ENCODE measurements at places on chromosomes 3 and 15.

DNA sequence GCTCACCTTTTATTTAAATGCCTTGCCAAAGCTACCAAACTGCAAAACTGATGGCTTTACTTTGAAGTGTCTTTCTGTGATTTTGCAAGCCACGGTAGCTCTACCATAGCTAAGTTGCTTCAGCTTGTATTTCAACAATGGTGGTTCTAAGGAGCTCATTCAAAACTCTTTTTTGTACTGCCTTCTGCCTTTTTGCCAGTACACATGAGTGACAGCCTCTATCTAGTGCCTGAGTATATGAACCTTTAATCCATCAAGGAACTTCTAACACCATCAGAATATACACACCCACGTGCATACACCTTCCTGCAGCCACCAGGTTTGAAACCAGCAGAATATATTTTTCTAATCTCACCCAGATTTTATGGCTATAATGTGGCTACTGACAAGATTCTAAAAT lies 10.4 kb upstream of the NR2F2 start:
- no peak for DNase-seq

GRCh38 chr3:10764259-10765051 lies 51.6 kb upstream of the SLC6A11 start:
- DNase-seq = no peak

DNA sequence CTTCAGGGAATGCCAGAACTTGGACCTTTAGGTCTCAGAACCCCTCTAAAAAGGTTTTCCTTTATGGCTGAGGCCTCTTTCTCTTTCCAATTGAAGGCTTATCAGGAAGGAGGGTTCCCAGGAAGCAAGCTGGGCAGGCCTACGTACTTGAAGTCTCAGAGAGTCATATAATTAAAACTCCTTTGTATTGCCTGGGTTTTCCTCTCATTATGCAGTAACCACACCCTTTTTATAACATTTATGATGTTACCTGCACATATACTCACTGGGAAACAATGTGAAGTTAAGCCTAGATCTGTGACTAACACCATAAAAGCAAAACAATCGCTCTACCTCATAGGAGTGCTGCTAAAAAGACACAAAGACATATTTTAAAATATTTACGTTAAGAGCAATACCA lies 27.3 kb downstream of the SERP1 start:
- DNase-seq = no peak

DNA sequence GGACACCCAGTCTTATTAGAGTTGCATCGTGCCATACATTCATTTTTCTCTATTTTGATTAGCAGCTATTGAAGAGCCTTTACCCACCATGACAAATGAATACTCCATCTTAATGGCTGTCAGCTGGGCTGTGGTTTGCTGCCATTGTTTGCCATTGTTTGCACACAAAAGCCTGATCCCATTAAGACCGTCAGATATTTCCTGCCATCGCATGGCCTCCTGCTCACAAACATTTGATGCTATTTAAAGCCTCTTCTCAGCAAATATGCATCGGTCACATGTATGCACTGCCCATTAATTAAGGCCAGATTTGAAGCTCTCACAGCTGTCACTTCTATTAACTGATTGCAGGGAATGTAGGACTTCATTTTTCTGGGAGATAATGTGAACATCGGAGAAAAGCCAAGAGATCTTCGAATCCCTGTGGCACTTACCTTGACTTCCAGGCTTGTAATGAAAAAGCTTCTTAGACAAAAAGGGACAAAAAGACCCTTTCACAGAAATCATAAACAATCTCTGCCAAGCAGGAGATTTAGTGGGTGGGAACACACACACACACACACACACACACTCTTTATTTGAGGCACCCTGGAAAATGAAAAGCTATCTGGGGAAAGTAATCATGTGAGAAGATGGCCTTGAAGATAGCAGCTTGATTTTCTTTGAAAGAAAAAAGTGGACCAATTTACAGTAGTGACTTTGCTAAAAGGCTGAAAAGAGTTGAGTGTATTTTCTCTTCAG lies 175.4 kb upstream of the NR2E3 start:
- DNase-seq = peak; percentile 57

GRCh38 chr3:124246949-124247348 lies 255.0 kb upstream of the ROPN1 start:
- DNase-seq = no peak

DNA sequence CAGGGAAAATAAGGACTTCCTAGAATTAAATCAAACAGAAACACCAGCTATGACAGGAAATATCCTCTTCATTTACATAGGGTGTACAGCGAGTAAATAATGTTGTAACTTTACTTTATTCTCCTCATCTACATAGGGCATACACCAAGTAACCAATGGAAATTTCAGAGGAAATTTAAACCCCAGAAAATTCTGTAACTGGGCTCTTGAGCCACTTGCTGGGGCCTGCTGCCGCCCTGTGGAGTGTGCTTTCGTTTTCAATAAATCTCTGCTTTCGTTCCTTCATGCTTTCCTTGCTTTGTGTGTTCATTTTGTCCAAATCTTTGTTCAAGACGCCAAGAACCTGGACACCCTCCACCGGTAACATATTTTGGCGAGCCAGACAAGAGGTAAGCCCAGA lies 990.4 kb upstream of the CADM2 start:
- peak; percentile 13 for DNase-seq

- DNase-seq = no peak
These were observed 74.5 kb upstream of the CDAN1 start for GRCh38 chr15:42811433-42811832.

- DNase-seq = peak; percentile 81
These were observed 48.0 kb upstream of the TSPAN3 start for GRCh38 chr15:77118882-77119321.

DNA sequence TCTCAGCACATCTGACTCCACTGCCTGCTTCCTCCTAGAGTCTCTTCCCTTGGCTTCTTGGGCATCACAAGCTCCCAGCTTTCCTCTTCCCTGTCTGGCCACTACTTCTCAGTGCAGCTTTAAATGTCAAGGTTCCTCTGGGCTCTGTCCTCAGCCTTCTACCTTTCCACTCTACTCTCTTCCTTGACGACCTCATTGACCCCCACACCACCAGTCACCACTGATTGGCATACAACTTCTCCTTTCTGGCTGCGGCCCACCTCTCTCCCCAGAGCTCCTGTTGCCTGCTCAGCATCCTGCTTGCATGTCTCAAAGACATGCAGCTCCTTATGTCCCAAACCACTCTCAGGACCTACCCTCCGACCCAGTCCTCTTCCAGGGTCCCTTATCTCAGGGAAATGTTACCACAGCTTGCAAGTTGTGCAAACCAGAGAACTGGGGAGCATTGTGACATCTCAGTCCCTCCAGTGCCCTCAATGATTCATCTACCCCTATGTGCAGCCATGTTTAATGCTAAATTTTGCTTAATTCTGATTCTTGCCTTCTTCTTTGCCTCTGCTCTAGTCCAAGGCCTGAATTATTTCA lies 49.9 kb downstream of the TRPM1 start:
- DNase-seq = no peak

DNA sequence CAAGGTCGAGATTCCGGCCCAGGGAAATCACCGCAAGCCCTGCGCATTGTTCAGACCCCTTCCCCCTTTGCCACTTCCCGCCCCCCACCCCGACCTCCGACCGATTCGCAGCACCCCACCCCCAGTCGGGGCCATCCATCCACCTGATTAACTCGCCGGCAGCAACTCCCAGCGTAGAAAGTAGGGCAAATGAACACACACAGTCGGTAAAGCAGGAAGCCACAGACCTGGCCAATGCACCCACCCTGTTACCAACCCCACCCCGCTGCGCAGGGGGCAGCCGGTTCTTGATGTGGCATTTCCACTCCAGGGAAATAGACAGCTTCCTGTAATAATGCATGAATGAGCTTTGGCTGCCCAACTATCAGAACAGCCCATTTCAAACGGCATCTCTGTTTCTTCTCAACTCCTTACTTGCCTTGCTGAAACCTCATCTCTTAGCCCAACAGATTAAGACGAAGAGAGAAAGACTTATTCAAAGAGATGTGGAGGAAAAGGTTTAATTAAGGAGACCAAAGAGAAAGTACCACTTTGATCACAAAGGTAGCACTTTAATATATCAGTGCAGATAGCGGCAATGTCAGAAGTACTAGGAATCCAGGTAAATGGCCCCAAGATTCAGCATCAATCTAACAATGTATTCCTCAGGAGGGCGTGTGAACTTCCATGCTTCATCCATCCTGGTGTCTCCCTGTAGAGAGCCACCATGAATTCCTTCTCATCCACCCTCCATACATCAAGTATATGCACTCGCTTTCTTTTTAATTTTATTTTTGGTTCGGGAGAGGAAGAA lies 1.9 kb downstream of the TNIK start:
- DNase-seq = no peak

GRCh38 chr15:53709821-53710220 lies 49.6 kb downstream of the WDR72 start:
- DNase-seq = no peak

DNA sequence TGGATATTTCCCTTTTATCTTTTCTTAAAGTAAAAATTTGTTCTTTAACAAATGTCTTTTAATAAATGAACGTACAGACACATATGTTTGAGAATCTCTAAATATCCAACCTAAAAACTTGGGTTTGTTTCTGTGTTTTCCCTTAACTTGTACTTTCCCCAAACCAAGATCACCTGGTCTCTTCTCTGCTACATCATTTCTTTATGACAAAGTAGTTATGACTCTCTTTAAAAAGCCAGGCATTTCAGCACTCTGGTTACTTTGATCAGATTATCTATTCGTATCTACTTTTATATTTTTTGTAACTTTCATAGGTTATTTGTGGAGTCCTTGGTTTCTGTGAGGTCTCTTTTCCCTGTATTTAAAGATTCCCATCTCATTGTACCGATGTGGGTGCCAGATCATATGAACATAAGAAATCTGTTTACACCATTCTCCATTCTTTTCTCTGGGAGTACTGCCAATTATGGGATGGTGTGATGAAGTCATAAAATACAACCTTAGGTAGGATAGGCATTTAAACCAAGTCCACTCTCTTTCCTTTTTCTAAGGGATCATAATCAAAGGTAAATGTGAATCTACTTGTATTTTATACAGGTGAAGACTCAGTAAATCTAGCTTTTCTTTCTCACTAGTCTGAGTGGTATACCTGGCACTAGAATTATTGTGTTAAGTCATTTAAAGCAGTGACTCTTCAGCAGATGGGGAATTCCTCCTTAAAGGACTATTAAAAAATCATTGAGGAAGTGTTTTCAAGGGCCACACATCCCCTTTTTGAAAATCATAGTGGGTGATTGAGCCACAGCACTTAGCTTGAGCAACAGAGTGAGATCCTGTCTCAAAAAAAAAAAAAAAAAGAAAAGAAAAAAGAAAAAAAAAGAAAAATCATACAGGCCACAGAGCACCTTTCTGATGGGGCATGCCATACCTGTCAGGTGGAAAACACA lies 12.4 kb upstream of the NFKBIZ start:
- peak; percentile 57 for DNase-seq

GRCh38 chr3:713006-713621 lies 379.7 kb upstream of the CNTN6 start:
- no peak for DNase-seq

GRCh38 chr15:50265620-50266019 lies at the start of gene HDC:
Gene HDC (minus strand): TSS chr15:50265726. CDS start chr15:50265623, 103 bp downstream.
- DNase-seq = no peak

DNA sequence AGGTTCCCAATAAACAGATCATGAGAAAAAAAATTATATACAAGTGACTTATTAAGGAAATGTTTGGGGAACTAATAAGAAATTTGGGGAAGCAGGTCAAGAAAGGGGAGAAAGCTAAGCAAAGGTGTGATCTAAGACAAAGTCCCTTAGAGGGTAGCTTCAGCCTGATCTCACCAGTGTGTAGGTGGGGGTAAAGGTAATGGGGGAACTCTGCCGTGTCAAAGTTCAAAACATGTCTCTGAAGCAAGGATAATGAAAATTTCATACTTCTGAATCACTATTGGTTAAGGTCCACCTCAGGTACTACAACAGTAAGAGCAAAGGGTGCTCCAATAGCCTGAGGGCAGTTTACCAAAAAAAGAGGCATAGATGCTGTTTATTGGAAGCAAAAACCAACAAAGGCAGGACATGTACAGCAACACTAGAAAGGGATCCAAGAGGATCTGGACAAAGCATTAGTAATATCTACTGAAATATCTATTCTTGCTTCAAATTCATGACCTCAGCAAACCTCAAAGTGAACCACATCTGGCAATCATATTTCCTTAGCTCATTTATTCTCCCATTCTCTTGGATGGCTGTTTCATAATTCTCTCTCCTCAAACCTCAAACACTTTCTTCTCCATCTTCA lies 6.9 kb downstream of the ACAD11 start:
- peak; percentile 73 for DNase-seq

DNA sequence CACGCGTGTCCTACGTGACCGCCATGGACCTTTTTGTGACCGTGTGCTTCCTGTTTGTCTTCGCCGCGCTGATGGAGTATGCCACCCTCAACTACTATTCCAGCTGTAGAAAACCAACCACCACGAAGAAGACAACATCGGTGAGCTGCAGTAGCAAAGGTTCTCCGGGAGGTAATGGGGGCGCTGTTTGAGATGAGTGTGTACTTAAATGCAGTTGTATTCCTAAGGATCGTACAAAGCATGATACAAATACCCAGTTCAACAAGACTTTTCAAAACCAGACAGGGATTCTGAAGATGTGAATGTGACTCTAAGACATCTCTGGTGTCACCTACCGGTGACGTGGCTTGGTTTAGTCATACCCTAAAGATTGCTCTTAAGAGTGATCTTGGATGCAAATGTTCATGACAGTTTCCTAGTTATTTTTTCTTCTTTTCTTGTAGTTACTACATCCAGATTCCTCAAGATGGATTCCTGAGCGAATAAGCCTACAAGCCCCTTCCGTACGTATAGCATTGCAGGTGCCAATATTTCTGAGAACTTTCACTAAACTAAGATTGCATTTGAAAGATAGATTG lies 556.6 kb downstream of the GABRG3 start:
- DNase-seq = no peak

DNA sequence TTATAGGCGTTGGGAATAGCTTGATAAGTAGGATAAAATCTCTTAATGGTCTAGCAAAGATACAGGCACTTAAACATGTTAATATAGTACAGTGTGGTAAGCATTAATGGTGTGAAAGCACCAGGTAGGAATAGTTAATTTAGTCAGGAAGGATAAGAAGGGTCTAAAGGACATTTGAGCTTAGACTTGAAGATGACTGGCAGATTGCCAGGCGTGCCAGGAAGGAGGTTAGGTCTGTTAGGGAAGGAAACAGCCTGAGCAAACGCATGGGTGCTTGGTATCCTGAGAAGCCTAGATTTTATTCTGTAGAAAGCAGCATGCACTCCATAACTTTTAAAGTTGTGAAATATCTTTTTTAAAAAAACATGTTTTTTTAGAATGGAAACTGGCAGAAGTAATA lies 17.7 kb downstream of the SEC62 start:
- no peak for DNase-seq

DNA sequence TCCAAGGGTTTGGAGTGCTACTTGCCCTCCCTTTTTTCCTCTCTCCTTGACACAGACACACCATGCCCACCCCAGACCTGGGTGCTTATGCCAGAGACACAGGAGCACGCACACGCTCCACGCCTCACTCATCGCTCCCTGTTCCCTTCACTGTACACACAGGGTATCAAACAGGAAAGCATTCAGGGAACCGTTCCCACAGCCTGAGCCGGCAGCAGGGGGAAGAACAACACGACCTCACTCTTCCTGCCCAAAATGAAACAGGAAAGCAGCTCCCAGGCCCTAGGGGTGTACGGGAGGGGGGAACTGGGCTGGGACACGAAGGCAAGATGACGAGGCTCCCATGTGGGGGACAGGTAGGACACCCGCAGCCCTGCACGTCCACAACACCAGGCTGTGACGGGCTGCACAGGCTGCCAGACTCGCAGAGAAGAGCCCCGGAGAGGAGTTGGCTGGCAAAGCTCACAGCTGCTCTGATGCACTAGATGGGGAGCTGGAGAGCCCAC lies 11.2 kb downstream of the DLL4 start:
- peak; percentile 40 for DNase-seq
